Heart left ventricle (tissue), 16 donors: ENCODE measurements at places on chromosomes 11 and 22. TPM values are rescaled to one million over a fixed set of nuclear protein-coding genes. Genes with fewer than 3 reads are reported as not detected.

DNA sequence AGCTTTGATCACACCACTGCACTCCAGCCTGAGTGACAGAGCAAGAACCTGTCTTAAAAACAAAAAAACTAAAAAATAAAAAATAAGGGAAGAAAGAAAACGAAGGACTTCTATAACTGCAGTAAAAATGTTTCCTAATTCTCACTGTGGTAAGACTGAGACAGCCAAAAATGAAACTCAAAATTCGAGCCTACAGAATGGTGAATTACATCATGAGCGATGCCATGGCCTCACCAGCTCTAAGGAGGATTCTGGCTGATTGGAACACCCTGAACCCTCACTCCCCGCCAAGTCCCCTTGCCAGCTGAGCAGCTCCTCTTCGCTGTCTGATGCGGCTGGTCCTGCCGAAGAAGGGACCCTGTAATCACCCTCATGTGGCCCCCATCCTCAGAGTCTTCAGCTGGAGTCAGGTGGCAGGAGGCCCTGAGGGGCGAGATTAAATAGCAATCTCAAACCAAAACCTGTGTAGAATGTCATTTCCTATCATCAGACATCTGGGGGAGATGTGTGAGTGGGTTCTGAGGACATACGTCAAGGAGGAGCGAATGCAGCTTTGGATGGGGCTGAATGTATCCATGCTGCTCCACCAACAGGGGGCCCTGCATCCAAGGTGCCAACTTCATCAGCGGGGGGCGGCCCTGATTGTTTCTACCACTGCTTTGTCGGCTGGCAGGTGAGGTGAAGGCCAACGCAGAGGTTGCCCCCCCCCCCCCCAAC, 29.2 kb downstream of the PDGFB start:
- no peaks in the 10 kb centered on the region for H3K27me3 ChIP-seq
- H3K36me3 ChIP-seq: no peaks in the 10 kb centered on the region
- H3K27ac ChIP-seq: no peak overlapping the region
- no peak for DNase-seq
- no peak overlapping the region for H3K4me3 ChIP-seq
- no peaks in the 10 kb centered on the region for H3K4me1 ChIP-seq

- H3K4me3 ChIP-seq: no peak overlapping the region
- H3K27ac ChIP-seq: no peak overlapping the region
- no peaks in the 10 kb centered on the region for H3K4me1 ChIP-seq
- no peaks in the 10 kb centered on the region for H3K27me3 ChIP-seq
Measured at GRCh38 chr11:132874638-132875037, 657.7 kb downstream of the OPCML start.

- H3K27ac ChIP-seq: no peak overlapping the region
- peaks cover 18% of the 10 kb centered on the region for H3K27me3 ChIP-seq
- peaks cover under 1% of the 10 kb centered on the region for H3K4me1 ChIP-seq
- DNase-seq: no peak
Measured at GRCh38 chr11:1743585-1744136, 6.7 kb downstream of the IFITM10 start.

- no peaks in the 10 kb centered on the region for H3K36me3 ChIP-seq
- no peaks in the 10 kb centered on the region for H3K27me3 ChIP-seq
- DNase-seq: peak; percentile 59
Measured at GRCh38 chr22:19799322-19800190, 39.0 kb downstream of the TBX1 start.

DNA sequence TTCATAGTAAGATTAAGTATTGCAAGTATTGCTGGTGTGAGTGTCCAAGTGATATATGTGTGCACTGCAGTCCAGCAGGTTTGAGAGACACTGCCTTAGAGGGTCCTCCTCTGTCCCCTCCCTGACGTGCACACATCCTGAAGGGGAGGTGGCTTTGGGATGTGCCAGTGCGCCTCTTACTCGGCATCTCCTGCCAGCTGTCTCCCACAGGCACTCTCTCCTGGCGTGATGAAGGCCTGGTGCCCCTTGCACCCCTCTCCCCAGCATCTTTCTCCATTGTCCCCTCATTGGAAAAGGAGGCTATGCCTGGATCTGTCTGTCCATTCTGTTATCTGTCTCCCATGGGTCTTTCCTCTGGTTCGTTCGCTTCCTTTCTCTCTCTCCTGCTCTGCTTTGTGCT, 24.2 kb downstream of the GTPBP1 start:
- no peak overlapping the region for H3K27ac ChIP-seq
- no peak overlapping the region for H3K4me3 ChIP-seq
- peaks cover 99% of the 10 kb centered on the region for H3K36me3 ChIP-seq

DNA sequence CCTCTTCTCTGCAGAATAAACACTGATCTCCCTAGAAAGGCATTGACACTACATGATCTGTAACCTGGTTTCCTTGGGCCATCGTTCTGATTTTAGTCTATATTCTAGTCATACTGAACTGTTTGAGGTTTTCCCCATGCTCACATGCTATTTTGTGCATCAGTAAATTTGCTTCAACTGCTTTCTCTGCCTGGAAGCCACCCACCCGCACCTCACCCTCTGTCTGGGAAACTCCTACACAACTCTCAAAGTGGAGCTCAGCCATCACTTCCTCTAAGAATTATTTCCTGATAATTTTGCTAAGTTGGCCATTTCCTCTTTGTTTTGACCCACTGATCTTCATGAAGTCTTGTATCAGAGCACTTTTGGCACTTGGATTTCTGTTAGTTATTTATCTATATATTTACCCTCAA, 36.1 kb downstream of the MMP20 start:
- DNase-seq: no peak
- no peaks in the 10 kb centered on the region for H3K27me3 ChIP-seq
- no peak overlapping the region for H3K4me3 ChIP-seq
- no peaks in the 10 kb centered on the region for H3K36me3 ChIP-seq
- H3K27ac ChIP-seq: no peak overlapping the region

DNA sequence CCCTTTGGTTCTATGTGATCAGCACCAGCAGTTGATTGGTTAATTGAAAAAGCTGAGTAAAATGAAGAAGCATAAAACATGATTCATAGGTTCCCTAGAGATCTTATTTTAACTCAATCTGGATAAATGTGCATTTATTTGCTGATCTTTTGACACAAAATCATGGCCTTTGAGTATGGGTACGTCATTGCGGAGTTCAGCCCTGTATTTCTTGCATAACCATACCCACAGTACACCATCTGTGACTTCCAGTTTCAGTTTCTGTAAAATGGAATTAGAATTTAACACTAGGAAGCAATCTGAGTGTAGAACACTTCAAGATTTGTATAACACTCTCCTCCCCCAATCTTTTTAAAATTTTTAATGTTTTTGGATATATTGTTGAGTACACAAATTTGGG, 358.2 kb downstream of the DDX10 start:
- no peaks in the 10 kb centered on the region for H3K36me3 ChIP-seq
- no peak overlapping the region for H3K4me3 ChIP-seq
- H3K4me1 ChIP-seq: no peaks in the 10 kb centered on the region
- H3K27me3 ChIP-seq: no peaks in the 10 kb centered on the region
- DNase-seq: no peak
- H3K27ac ChIP-seq: no peak overlapping the region

- DNase-seq: no peak
- no peaks in the 10 kb centered on the region for H3K27me3 ChIP-seq
- no peaks in the 10 kb centered on the region for H3K4me1 ChIP-seq
- no peak overlapping the region for H3K4me3 ChIP-seq
- no peak overlapping the region for H3K27ac ChIP-seq
- no peaks in the 10 kb centered on the region for H3K36me3 ChIP-seq
Measured at GRCh38 chr11:116558504-116559211, 214.1 kb downstream of the BUD13 start.

GRCh38 chr22:41781507-41781906, 19.0 kb upstream of the CCDC134 start:
- H3K4me1 ChIP-seq: no peaks in the 10 kb centered on the region
- no peaks in the 10 kb centered on the region for H3K27me3 ChIP-seq
- no peak for DNase-seq
- no peaks in the 10 kb centered on the region for H3K36me3 ChIP-seq

GRCh38 chr11:76776472-76776871, 6.7 kb upstream of the TSKU start:
- H3K4me1 ChIP-seq: peaks cover 33% of the 10 kb centered on the region
- no peaks in the 10 kb centered on the region for H3K27me3 ChIP-seq
- H3K27ac ChIP-seq: no peak overlapping the region
- H3K36me3 ChIP-seq: no peaks in the 10 kb centered on the region
- H3K4me3 ChIP-seq: no peak overlapping the region

ACRV1 gene
- not detected for total RNA-seq

INPPL1 gene
- total RNA-seq: 121 TPM

KLHL35 gene
- total RNA-seq: 0.21 TPM
